ENCODE measurements at places on chromosomes 1 and 21.

- DNase-seq, result no peak
Measured at GRCh38 chr1:108096089-108096488, 104.1 kb downstream of the SLC25A24 start.

DNA sequence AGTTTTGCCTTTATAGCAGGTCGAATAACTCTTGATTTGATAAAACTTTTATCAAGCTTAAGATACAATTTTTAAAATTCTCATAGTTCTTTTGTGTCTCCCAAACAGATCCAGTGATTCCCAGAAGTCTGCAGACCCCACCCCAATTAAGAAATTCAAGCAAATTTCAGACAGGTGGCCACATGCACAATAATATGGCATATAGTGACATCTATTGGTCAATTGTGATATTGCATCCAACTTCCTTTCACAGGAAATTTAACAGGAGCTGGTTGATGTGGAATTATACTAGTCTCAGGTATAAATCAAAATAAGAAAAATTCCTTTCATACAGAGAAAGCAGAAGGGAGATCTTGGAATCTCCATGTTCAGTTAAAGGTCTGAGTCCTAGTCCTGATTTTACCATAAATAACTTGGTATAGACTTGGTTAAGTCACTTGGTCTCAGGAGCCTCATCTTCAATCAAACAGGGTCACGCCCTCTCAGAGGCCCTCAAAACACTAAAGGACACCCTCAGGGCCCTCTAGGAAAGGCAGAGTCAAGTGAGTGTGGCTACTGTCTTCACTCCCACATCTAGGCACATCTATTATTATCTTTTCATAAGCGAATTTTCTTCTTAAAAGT is 24.1 kb downstream of the PIGM start:
- DNase-seq, result peak; percentile 36

- DNase-seq, result peak; percentile 64
Measured at GRCh38 chr1:111570781-111571181, 48.8 kb upstream of the RAP1A start.

GRCh38 chr21:45336870-45337269 is 49.2 kb upstream of the POFUT2 start:
- peak; percentile 75 for DNase-seq

DNA sequence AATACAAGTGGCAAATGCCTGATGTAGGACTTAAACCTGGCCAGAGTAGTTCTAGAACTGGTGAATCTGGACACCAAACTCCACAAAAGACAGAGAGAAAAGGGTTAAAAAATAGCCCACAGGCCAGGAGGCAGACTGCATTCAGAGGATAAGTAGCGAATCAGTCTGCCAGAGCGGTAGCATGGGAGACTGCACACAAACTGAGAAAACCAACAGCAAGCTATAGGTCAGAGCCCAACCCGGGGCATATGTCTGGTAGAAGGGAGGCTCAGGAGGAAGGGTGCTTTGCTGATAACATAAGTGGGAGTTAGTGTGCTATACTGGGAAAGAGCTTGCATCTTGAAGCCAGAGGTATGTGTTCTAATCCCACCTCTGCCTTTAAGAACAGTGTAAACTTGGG is 4.0 kb downstream of the LRRC53 start:
- no peak for DNase-seq

- no peak for DNase-seq
Measured at GRCh38 chr21:29678626-29679025, 261.2 kb downstream of the GRIK1 start.

- no peak for DNase-seq
Measured at GRCh38 chr1:181124291-181124751, 35.8 kb downstream of the IER5 start.

- DNase-seq, result no peak
Measured at GRCh38 chr1:156626079-156626438, 6.8 kb downstream of the HAPLN2 start.

DNA sequence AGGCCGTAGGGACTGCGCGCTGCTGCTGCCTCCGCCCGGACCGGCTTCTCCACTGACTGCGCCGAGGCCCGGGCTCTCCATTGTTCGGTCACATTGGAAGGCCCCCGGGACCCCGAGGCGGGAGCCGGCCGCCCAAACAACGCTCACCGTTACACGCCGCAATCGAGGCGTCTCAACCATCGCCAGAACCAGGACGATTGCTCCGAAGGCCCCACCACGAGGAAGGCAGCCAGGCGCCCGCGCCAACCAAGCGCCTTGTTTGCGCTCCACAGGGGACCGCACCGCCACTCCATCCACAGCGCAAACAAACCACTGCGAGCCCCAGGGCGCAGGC is 595 bp downstream of the GLUL start:
- no peak for DNase-seq

DNA sequence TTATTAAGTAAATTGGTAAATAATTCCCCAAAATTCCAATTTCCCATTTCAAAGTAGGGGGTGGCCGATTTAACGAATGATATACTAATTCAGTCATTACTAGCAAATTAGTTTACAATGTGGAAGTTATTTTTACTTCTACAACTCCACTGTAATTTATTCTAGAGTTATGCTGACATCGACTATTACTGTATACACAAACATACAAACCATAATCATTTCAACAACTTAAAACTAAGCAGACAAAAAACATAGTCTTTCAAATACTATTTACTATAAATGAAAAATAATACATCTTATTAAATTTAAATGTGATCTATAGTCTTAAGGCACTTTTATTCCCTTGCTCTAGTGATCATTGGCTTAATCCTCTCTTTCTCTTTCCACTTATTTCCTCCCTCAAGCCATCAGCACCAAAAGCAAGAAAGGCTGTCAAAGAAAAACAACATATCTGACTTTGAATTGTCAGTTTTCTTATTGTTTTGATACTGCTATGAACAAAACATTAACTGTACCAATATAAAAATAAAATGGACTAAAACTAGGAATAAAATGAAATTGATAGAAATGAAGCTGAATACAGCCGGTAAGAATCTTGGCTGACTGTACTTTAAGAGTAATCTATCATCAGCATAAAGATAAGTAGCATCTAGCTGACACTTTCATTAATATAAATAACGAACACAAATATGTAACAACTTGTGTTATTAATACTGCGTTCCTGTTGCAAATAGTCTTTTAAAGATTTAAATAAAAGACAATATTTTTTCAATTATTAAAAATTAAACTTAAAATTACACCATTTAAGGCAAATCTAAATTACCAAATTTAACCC is 4.1 kb downstream of the CDC42BPA start:
- DNase-seq, result no peak

GRCh38 chr1:48221122-48221521 is 1.4 kb upstream of the SLC5A9 start:
- DNase-seq, result no peak

- peak; percentile 57 for DNase-seq
Measured at GRCh38 chr1:230268371-230269170, 157.6 kb downstream of the PGBD5 start.

GRCh38 chr1:61184040-61184713 is 101.8 kb downstream of the NFIA start:
- DNase-seq, result peak; percentile 64

- peak; percentile 83 for DNase-seq
Measured at GRCh38 chr1:202349206-202349928, 868 bp downstream of the PPP1R12B start.

GRCh38 chr1:175270361-175270760 is 77.8 kb upstream of the KIAA0040 start:
- DNase-seq, result no peak

- DNase-seq, result no peak
Measured at GRCh38 chr1:161982917-161983316, 40.8 kb downstream of the OLFML2B start.

DNA sequence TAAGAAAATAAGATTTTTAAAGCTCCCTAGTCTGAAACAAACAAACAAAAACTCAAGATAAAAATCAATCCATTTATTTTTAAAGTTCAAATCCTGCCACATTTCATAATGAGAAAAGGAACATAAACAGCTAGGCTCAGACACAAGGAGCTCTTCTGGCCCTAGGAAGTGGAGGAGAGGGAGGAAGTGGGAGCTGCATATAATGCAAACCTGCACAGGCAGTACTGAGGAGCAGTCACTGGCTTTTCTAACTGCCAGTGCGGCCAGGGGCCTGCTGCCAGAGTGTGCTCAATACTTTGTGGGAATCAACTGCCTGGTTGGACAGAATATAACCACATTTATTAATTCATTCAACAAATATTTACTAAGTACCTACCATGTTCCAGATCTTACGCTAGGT is 139.8 kb upstream of the SPATA6 start:
- no peak for DNase-seq

- peak; percentile 10 for DNase-seq
Measured at GRCh38 chr1:59179673-59180072, 117.2 kb upstream of the FGGY start.

- no peak for DNase-seq
Measured at GRCh38 chr1:172109359-172109758, 268.1 kb downstream of the DNM3 start.

- peak; percentile 20 for DNase-seq
Measured at GRCh38 chr1:229364207-229365065, 21.6 kb upstream of the CCSAP start.

GRCh38 chr1:178038372-178038771 is 55.5 kb upstream of the RASAL2 start:
- DNase-seq, result no peak

GRCh38 chr1:27633298-27633610 is 1.7 kb downstream of the FGR start:
- DNase-seq, result no peak

DNA sequence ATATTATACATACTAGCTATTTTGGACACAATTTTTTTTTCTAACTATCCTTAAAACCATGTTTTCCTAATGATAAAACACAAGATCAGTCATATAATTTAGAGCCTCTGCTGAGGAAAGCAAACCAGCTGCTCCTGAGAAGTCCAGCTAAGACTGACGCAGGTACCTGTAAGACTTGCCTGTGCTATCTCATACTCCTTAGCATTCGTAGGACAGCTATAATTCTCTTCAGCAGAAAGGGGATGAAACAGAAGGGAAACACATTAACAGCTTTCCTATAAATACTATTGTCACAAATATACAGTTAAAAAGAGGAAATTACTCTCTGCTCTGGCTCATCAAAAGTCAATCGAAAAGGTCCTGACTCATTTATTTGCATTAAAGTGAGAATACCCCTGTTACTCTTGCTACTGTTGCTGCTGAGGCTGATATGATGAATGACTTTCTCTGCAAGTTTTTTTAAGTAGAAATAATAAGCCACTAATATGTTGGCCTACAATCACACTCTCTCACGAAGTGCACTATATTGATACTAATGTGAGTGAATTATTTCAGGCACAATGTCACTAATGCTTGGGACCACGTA is 757.1 kb downstream of the KCNT2 start:
- no peak for DNase-seq

- DNase-seq, result no peak
Measured at GRCh38 chr1:33743221-33743998, 120.5 kb upstream of the HMGB4 start.

GRCh38 chr1:20609541-20609940 is 20.6 kb downstream of the CDA start:
- no peak for DNase-seq

DNA sequence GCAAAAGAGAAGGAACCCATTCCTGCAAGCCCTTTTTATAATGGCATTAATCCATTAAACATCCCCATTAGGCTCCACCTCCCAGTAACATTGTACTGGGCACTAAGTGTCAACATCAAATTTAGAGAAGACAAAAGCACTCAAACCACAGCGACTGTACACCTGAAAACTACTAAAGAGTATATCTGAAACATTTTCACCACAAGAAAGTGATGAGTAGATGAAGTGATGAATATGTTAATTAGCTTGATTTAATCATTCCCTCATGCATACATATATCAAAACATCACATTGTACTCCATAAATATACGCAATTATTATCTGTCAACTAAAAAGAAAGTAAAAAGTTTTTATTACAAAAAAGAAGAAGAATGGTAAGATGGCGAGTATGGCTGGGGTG is 26.4 kb downstream of the ACP6 start:
- no peak for DNase-seq

DNA sequence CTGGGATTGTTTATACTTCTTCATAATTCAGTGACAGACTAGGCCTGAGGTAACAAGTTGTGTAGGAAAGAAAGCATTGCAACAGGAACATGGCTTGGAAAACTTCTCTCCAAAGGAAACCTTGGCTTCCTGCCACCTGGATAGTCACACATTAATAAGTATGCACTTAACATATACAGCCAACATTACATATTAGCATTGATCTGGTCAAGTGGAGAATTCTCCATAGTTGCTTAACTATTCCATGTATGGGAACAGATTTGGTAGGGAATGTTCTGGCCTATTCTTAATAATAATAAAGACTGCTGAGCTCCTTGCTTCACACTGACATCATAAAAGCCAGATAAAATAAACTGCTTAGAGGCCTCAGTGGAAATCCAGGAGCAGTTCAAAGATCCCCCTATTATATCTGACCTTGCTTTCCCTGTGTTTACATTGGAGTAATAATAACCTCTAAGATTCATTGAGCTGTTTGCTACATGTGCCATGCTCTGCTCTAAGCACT is 27.2 kb upstream of the NFIA start:
- no peak for DNase-seq

GRCh38 chr1:240732390-240732789 is 120.4 kb upstream of the GREM2 start:
- peak; percentile 76 for DNase-seq

DNA sequence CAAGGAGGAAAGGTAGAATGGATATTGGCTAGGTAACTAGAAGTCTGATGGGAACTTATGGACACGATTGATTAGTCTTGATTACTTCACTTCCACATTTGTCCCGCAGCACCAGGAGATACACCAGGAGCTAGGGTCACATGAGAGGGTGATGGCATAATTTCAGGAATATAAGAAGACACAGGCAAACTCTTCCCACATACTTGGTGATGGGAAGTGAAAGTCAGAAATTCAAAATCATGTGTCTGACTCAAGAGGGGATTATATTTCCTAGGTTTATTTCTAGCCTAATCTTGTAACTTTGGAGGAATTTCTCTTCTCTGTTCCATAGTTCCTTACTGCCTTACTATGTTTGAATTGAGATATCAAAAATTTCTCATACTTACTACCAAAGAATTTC is 185.0 kb downstream of the PBX1 start:
- DNase-seq, result no peak

DNA sequence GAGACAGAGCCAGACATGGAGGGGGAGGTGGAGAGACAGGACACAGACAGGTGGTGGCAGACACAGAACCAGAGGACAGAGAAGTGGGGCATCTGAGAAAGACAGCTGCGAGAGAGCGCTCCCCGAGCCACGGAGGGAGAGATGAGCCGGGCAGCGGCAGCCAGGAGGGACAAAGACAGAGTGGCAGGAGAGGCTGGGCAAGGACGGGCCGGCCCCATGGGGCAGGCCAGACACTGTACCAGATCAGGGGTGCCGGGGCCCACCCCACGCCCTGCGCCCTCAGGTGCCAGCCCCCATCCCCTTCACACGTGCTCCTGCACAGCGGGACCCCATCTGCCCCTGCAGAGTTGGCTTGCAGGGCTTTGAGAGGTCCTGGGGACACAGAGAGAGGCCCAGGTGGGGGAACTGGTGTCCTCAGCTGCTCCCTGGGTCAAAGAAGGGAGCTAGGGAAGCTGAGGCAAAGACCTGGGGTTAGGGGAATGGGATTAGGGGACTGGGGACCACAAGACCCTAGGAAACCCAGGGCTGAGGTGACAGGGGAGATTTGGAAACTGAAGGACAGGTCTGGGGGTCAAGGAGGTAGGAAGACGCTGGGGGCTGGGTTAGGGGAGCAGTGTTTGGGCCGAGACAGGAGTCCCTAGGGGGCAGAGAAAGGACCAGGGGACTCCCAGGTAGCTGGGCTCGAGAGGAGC is 643 bp downstream of the FNDC5 start:
- DNase-seq, result no peak

Data from M059J (cell line).